Left lung (tissue), 14 donors: ENCODE measurements at places on chromosomes 13 and 19.

GRCh38 chr19:9727644-9728043 lies 40.9 kb downstream of the ZNF846 start:
- no peaks in the 10 kb centered on the region for H3K27me3 ChIP-seq
- DNase-seq: no peak
- H3K36me3 ChIP-seq: no peaks in the 10 kb centered on the region
- H3K4me1 ChIP-seq: no peaks in the 10 kb centered on the region
- no peak overlapping the region for H3K4me3 ChIP-seq

GRCh38 chr13:81058916-81059290 lies 718.0 kb upstream of the SPRY2 start:
- H3K27ac ChIP-seq: no peak overlapping the region
- H3K4me1 ChIP-seq: no peaks in the 10 kb centered on the region
- no peak for DNase-seq

GRCh38 chr13:40692946-40693345 lies 26.5 kb upstream of the FOXO1 start:
- DNase-seq: no peak
- no peaks in the 10 kb centered on the region for H3K36me3 ChIP-seq
- H3K27me3 ChIP-seq: no peaks in the 10 kb centered on the region

DNA sequence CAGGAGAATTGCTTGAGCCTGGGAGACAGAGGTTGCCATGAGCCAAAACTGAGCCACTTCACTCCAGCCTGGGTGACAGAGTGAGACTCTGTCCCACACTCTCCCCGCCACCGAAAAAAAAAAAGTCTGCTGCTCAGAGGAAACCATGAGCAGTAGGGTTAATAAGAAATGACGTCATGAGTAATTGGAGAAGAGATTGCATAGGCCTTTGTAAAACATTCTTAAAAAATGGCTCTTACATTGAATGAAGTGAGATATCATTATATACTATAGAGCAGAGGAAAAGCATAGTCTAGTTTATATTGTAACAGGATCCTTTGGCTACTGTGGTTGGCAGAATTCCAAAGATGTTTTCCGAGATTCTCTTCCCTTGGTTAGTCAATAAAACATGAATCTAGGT lies 228.2 kb downstream of the PCDH20 start:
- H3K36me3 ChIP-seq: no peaks in the 10 kb centered on the region
- no peaks in the 10 kb centered on the region for H3K27me3 ChIP-seq
- H3K4me3 ChIP-seq: no peak overlapping the region
- H3K4me1 ChIP-seq: no peaks in the 10 kb centered on the region
- DNase-seq: no peak

GRCh38 chr19:18795540-18795939 lies 4.4 kb upstream of the COMP start:
- no peaks in the 10 kb centered on the region for H3K36me3 ChIP-seq
- no peak for DNase-seq
- H3K27me3 ChIP-seq: peaks cover 92% of the 10 kb centered on the region
- peaks cover 5% of the 10 kb centered on the region for H3K4me1 ChIP-seq
- no peak overlapping the region for H3K4me3 ChIP-seq

GRCh38 chr13:84873951-84874350 lies 925.3 kb downstream of the SLITRK6 start:
- H3K27ac ChIP-seq: no peak overlapping the region
- no peaks in the 10 kb centered on the region for H3K27me3 ChIP-seq
- H3K4me1 ChIP-seq: no peaks in the 10 kb centered on the region
- DNase-seq: no peak
- no peaks in the 10 kb centered on the region for H3K36me3 ChIP-seq
- H3K4me3 ChIP-seq: no peak overlapping the region

DNA sequence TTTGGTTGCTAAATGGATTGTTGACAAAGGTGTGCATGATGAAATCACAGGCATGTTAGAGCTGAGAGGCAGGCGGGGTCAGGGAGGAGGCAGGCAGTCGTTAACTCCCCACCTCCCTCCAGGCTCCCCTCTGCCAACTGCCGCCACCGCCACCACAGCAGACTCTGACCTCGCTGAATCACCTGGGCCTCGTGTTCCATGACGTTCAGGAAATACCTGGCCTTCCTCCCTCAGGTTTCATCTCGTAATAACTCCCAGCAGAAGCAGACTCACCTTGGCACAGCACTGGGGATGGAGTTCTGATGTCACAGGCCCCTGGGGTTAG lies 198.5 kb downstream of the KATNAL1 start:
- no peaks in the 10 kb centered on the region for H3K36me3 ChIP-seq
- H3K27me3 ChIP-seq: no peaks in the 10 kb centered on the region
- no peak overlapping the region for H3K4me3 ChIP-seq
- peak; percentile 84 for DNase-seq
- H3K27ac ChIP-seq: no peak overlapping the region
- peaks cover 29% of the 10 kb centered on the region for H3K4me1 ChIP-seq

DNA sequence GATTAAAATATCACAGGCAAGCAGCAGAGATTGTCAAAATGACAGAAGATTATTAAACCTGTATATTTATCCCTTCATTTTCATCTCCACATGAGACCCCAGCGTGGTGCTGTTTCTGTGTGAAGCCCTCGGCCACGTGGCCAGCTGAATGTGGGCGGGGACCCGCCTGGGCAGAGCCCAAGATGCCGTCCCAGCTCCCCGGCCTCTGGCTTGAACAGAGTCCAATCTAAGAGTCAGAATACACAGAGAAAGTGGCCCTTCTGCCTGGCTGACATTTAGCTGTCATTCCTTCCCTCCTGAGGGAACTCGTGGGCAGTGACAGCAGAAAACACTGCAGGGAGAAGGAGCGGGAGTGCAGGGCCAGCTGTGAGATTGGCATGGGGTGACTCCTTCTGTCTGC lies 34.9 kb upstream of the UQCRFS1 start:
- H3K4me3 ChIP-seq: no peak overlapping the region
- no peak overlapping the region for H3K27ac ChIP-seq
- H3K4me1 ChIP-seq: no peaks in the 10 kb centered on the region

- H3K4me3 ChIP-seq: no peak overlapping the region
- peaks cover 69% of the 10 kb centered on the region for H3K4me1 ChIP-seq
- no peaks in the 10 kb centered on the region for H3K36me3 ChIP-seq
- no peaks in the 10 kb centered on the region for H3K27me3 ChIP-seq
Measured at GRCh38 chr13:112700291-112701060, 10.6 kb downstream of the ATP11A start.

GRCh38 chr19:13102666-13103580 lies at the start of gene LYL1:
LYL1 (minus strand) TSS chr19:13102858; CDS start chr19:13101171, 1,687 bp downstream.
- H3K4me1 ChIP-seq: peaks cover 13% of the 10 kb centered on the region
- H3K27me3 ChIP-seq: no peaks in the 10 kb centered on the region
- H3K36me3 ChIP-seq: no peaks in the 10 kb centered on the region
- H3K4me3 ChIP-seq: peak within 1 kb of the TSS; percentile 42
- peak within 1 kb of the TSS; percentile 98 for H3K27ac ChIP-seq
- DNase-seq: peak; percentile 88

GRCh38 chr19:40599331-40599901 lies 1.8 kb upstream of the LTBP4 start:
- no peak overlapping the region for H3K27ac ChIP-seq
- no peaks in the 10 kb centered on the region for H3K36me3 ChIP-seq
- no peak for DNase-seq
- H3K4me1 ChIP-seq: peaks cover 22% of the 10 kb centered on the region
- peaks cover 42% of the 10 kb centered on the region for H3K27me3 ChIP-seq

- peaks cover 9% of the 10 kb centered on the region for H3K4me1 ChIP-seq
- no peak for DNase-seq
- H3K27me3 ChIP-seq: no peaks in the 10 kb centered on the region
- H3K4me3 ChIP-seq: no peak overlapping the region
- no peaks in the 10 kb centered on the region for H3K36me3 ChIP-seq
Measured at GRCh38 chr13:50249144-50249521, 233.9 kb downstream of the KCNRG start.

DNA sequence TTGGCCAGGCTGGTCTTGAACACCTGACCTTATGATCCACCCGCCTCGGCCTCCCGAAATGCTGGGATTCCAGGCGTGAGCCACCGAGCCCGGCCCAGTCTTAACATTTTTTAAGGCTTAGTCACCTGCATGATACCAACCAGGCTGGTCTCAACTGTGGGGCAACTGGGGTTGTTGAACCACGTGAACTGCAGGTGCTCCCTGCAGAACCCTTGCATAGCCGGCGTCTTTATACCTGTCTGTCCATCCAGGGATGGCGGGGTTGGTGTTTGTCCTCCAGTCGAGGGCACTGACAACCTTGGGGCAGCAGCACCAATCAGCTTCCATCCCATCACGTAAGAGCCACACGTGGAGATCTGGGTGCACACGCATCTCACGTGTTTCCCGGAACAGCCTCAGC lies 24.8 kb upstream of the LILRA2 start:
- H3K27ac ChIP-seq: no peak overlapping the region
- H3K27me3 ChIP-seq: no peaks in the 10 kb centered on the region
- no peak overlapping the region for H3K4me3 ChIP-seq
- no peaks in the 10 kb centered on the region for H3K36me3 ChIP-seq
- DNase-seq: no peak
- H3K4me1 ChIP-seq: no peaks in the 10 kb centered on the region

- no peak overlapping the region for H3K4me3 ChIP-seq
- no peaks in the 10 kb centered on the region for H3K36me3 ChIP-seq
- H3K27me3 ChIP-seq: no peaks in the 10 kb centered on the region
- H3K4me1 ChIP-seq: no peaks in the 10 kb centered on the region
- no peak overlapping the region for H3K27ac ChIP-seq
- no peak for DNase-seq
Measured at GRCh38 chr13:66926851-66927524, 303.1 kb downstream of the PCDH9 start.

GRCh38 chr19:17159466-17160393 lies 55.4 kb upstream of the USE1 start:
- H3K4me1 ChIP-seq: peaks cover 10% of the 10 kb centered on the region
- H3K27me3 ChIP-seq: no peaks in the 10 kb centered on the region
- no peak for DNase-seq
- no peak overlapping the region for H3K27ac ChIP-seq

DNA sequence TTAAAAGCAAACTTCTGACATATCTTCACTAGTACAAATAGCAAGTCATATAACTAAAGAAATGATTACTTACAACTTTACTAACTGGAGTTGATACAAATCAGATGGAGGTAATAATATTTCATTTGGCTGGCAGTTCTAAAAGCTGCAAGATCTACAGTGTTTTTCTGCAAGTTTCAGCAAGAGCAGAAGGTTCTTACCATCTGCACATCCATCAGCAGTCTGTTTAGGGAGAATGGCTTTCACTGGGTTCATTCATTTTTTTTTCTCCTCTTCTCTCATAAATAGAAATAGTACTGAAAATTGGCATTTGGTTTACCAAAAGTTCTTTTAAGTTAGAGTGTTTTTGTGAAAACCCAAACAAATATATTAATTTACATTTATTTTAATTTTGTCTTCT lies 3.1 kb upstream of the SHISA2 start:
- H3K4me3 ChIP-seq: no peak overlapping the region
- peaks cover 5% of the 10 kb centered on the region for H3K4me1 ChIP-seq
- DNase-seq: no peak
- H3K27me3 ChIP-seq: peaks cover 47% of the 10 kb centered on the region
- no peaks in the 10 kb centered on the region for H3K36me3 ChIP-seq

- H3K27me3 ChIP-seq: no peaks in the 10 kb centered on the region
- DNase-seq: no peak
- no peaks in the 10 kb centered on the region for H3K36me3 ChIP-seq
- H3K27ac ChIP-seq: no peak overlapping the region
- H3K4me1 ChIP-seq: no peaks in the 10 kb centered on the region
Measured at GRCh38 chr13:34207334-34207733, 389.4 kb downstream of the RFC3 start.

- H3K4me1 ChIP-seq: peaks cover 8% of the 10 kb centered on the region
- H3K4me3 ChIP-seq: no peak overlapping the region
- no peaks in the 10 kb centered on the region for H3K27me3 ChIP-seq
- no peaks in the 10 kb centered on the region for H3K36me3 ChIP-seq
- peak; percentile 65 for DNase-seq
Measured at GRCh38 chr13:107211073-107211472, 643.1 kb upstream of the ARGLU1 start.

- H3K4me1 ChIP-seq: no peaks in the 10 kb centered on the region
- no peak overlapping the region for H3K4me3 ChIP-seq
- no peaks in the 10 kb centered on the region for H3K27me3 ChIP-seq
- no peak for DNase-seq
Measured at GRCh38 chr19:30911491-30911890, 437.7 kb downstream of the TSHZ3 start.

GRCh38 chr19:1651568-1652291 lies 685 bp downstream of the TCF3 start:
- DNase-seq: peak; percentile 84
- H3K27ac ChIP-seq: peak overlapping the region; percentile 67
- H3K27me3 ChIP-seq: no peaks in the 10 kb centered on the region
- peaks cover 4% of the 10 kb centered on the region for H3K4me1 ChIP-seq
- H3K4me3 ChIP-seq: peak overlapping the region; percentile 62

- no peak overlapping the region for H3K27ac ChIP-seq
- H3K4me3 ChIP-seq: no peak overlapping the region
- peaks cover 15% of the 10 kb centered on the region for H3K36me3 ChIP-seq
- no peak for DNase-seq
Measured at GRCh38 chr13:48275507-48275906, 28.0 kb upstream of the RB1 start.

DNA sequence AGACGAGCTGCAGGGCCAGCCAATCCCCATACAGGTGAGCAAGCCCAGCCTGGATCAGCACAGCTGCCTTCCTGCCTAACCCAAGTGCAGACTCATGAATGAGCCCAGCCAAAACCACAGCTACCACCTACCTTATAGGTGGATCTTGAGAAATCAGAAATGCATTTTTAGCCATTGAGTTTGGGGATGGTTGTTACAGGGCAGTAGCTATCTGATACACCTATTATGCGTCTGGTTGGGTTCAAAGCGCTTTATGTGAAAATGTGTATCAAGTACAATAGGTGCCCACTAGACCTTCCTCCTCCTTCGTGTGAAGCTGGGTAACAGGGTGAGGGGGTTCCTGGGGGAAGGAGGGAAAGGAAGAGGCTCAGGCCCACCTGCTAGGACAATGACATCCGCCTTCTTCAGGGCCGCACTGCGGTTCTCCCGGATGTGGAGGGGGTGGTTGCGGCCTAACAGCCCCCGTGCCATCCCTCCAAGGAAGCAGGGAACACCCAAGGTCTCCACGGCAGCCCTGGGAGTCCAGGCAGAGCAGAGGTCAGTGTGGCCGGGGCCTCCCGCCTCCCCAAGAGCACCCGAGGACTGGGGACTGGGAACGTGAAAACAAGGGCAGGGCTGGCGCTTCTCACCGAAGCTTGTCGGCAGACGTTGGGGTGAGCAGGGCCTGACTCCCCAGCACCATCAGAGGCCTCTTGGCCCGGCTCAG lies 11.7 kb downstream of the SYDE1 start:
- H3K4me3 ChIP-seq: no peak overlapping the region
- H3K4me1 ChIP-seq: peaks cover 5% of the 10 kb centered on the region
- no peaks in the 10 kb centered on the region for H3K36me3 ChIP-seq
- DNase-seq: no peak
- no peaks in the 10 kb centered on the region for H3K27me3 ChIP-seq
- H3K27ac ChIP-seq: no peak overlapping the region
